ENCODE measurements at places on chromosomes 12 and 14. TPM values are rescaled to one million over a fixed set of nuclear protein-coding genes. Genes with fewer than 3 reads are reported as not detected.

BRF1 gene
- 48.2 TPM for total RNA-seq

FBXO34 gene
- total RNA-seq: 30.0 TPM

DAO gene
- not detected for total RNA-seq

LRIG3 gene
- total RNA-seq: 139 TPM

MANSC4 gene
- total RNA-seq: not detected

ATF7IP gene
- 45.8 TPM for total RNA-seq

EAPP gene
- total RNA-seq: 31.2 TPM

SNRPF gene
- 3.4 TPM for total RNA-seq

YARS2 gene
- 20.3 TPM for total RNA-seq

ABCD2 gene
- total RNA-seq: 0.12 TPM

CDCA3 gene
- total RNA-seq: 3.3 TPM

CLEC4C gene
- not detected for total RNA-seq

OR4E1 gene
- total RNA-seq: not detected

C12orf76 gene
- total RNA-seq: 5.5 TPM

KRT2 gene
- total RNA-seq: not detected

HHIPL1 gene
- 17.9 TPM for total RNA-seq

ATN1 gene
- 19.8 TPM for total RNA-seq

RDH5 gene
- 16.7 TPM for total RNA-seq

ARHGEF40 gene
- total RNA-seq: 87.1 TPM

ERC1 gene
- total RNA-seq: 29.9 TPM

ULK1 gene
- 13.3 TPM for total RNA-seq

FOXG1 gene
- total RNA-seq: not detected

MLF2 gene
- 183 TPM for total RNA-seq

SLC39A9 gene
- total RNA-seq: 159 TPM

RIMBP2 gene
- total RNA-seq: under 0.01 TPM

NINJ2 gene
- total RNA-seq: not detected

AGAP2 gene
- total RNA-seq: 0.73 TPM

TMTC1 gene
- 44.1 TPM for total RNA-seq

POTEG gene
- not detected for total RNA-seq

AICDA gene
- not detected for total RNA-seq

NCAPD2 gene
- 28.2 TPM for total RNA-seq

PPP2R5E gene
- 23.2 TPM for total RNA-seq

EXD2 gene
- 27.3 TPM for total RNA-seq

RNU4-1 gene
- under 0.01 TPM for total RNA-seq

VSIG10 gene
- 31.8 TPM for total RNA-seq
